Stimulated activated CD4-positive, alpha-beta T cell treated with anti-CD3 and anti-CD28 coated beads, Interleukin-2, amount 100 ng/mL, for 24 hours (primary cell): ENCODE measurements at places on chromosomes 11 and 22.

- DNase-seq: no peak
These were observed 99.8 kb downstream of the ARL14EP start for GRCh38 chr11:30422447-30423278.

GRCh38 chr11:65829459-65829858 is 4.3 kb upstream of the SNX32 start:
- DNase-seq: no peak

DNA sequence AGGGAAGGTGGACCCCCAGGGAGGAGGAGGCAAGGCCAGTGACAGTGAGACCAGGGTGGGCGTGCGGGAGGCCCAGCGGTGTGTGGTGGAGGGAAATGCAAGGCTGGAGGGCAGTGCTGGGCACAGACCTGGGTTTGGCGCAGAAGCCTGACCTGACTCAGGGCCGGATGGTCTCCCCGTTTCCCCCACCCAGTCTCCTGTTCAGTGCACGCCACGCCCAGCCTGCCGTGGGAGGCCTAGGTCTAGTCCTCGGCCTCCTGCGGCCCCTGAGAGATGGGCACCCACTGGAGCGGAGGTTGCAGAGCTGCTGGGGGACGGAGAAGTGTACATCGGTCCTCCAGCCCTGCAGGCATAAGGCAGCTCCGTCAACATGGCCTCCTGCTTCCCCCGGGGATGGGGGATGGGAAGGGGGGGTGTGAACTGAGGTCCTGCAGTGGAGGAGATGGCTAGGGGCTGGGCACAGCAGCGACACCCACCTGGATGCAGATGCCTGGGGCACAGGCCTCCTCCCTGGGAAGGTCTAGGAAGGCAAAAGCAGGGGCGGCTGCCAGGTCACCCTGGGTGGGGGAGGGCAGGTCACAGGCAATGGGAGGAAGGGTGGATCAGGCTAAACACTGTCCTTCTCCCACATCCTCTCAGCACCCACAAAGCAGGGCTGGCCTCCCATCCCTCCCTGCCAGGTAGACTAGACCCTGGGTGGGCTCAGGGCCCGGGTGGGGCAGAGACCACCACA is 15.9 kb downstream of the IL17REL start:
- DNase-seq: no peak

- DNase-seq: no peak
These were observed 1.2 kb upstream of the CDPF1 start for GRCh38 chr22:46251266-46251665.

- no peak for DNase-seq
These were observed 56.4 kb downstream of the CEP164 start for GRCh38 chr11:117384045-117384444.

DNA sequence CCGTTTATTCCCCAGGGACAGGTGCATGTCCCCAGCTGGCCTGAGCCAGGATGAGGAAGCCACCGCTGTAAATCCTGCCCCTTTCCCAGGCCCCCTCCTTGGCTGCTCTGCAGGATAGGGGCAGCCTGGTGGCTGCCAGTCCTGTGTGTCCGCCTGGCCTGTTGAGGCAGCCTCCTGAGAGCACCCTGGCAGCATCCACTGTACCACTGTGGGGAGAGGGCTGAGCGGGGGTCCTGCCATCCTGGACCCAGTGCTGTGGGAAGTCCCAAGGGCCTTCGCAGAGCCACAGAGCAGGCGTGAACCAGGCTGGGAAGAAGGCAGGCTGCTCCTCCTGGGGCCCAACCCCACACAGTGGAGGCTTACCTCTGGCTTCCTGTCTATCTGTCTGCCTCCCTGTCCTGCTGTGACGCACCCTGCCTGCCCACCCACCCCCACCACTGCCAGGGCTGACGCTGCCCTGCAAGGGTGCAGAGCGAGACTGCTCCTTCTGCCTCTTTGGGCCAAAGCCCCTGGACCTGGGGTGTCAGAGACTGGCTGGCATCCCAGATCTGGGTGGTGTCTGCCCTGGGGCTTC is 8.4 kb downstream of the KCTD17 start:
- DNase-seq: no peak

DNA sequence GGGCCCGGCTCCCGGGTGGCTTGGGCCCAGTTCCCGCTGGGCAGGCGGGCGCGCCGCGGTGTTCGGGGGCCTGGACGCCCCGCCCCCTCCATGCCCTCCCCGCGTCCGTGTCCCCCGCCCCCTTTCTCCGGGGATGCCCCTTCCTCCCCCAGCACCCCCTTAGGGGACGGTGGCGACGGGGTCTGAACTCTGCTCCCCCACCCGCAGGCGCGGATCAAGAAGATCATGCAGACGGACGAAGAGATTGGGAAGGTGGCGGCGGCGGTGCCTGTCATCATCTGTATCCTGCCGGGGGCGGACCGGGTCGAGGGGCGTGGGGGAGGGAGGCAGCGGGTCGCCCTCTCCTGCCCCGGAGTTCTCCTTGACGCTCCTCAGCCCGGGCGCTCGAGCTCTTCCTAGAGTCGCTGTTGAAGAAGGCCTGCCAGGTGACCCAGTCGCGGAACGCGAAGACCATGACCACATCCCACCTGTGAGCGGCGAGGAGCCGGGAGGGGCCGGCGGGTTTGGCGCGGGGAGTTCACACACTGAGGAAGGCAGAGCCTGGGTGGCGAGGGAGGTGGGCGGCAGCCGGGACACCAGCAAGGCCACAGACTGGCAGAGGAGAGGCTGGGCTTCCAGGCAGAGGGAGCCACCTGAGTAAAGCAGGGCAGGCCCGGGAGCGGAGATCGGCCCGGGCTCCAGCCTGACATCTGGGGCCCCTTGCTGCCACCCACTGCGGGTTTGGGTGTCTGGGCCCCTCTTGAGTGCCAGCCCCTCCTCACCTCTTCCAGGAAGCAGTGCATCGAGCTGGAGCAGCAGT is 546 bp downstream of the DRAP1 start:
- peak; percentile 67 for DNase-seq

- DNase-seq: no peak
These were observed 62.7 kb downstream of the DBX1 start for GRCh38 chr11:20097319-20098221.

DNA sequence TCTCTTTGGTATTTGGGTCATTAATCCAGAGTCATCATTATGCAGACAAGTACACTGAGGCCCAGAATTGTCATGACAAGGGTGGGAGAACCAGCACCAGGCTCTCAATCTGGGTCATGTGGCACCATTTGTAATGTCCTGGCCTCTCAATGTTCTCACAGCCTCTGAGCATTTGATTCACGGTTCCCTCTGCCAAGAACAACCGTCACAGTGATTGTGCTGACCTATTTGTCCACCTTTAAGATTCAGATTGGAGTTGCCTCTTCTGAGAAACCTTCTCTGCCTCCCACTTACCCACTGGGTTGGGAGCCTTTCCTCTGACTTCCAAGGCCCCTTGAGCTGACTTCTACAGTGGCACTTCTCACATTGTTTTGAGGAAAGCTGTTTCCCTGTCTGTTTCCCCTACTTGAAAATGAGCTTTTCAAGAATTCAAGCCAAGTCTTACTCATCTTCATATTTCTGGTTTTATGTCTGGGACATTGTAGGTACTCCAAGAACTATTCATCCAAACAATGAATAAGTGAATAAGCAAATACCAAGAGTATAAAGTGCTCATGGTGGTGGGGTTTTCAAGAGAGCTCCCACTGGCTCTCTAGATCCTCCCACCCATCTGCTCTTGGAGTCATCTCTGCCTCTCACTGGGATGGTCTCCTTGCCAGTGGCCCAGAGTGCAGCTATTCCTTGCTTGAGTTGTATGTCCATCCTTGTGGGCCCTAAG is 126.4 kb upstream of the E2F8 start:
- DNase-seq: no peak

DNA sequence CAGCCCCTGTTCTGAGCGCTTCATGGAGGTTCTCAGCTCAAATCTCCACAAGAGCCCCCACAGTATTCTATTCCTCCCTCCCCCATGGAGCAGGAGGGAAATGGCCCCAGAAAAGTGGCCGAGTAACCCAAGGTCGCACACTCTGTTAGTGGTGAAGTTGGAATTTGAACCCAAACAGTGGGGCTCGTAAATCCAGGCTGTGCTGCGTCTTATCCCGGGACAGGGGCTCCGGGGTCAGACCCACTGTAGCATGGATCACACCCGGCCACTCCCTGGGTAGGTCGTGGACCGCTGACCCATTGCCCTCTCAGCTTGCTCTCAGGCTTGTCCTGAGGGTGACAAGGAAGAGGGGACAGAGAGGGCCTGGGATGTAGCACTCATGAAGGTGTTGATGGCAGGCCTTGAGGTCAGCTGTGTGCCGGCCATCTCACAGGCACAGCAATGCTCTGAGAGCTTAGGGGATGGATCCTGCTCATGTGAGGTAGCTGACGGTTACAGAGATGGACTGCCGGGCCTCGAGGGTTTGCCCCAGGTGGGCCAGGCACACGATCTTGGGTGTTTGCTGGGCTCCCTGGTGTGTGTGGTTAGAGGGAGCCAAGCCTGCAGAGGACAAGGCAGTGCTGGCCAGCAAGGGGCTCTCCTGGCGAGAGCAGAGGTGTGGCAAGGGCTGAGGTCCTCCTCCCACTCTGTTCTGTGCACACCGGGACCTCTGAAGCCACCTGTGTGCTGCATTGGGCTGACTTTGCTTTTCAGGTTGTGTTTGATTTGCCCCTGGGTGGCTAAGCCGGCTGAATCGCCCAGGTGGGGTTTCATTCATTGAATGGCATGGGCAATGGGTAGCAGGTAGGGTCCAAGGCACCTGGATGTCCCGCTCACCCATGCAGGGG is 2.3 kb upstream of the FGF19 start:
- no peak for DNase-seq

DNA sequence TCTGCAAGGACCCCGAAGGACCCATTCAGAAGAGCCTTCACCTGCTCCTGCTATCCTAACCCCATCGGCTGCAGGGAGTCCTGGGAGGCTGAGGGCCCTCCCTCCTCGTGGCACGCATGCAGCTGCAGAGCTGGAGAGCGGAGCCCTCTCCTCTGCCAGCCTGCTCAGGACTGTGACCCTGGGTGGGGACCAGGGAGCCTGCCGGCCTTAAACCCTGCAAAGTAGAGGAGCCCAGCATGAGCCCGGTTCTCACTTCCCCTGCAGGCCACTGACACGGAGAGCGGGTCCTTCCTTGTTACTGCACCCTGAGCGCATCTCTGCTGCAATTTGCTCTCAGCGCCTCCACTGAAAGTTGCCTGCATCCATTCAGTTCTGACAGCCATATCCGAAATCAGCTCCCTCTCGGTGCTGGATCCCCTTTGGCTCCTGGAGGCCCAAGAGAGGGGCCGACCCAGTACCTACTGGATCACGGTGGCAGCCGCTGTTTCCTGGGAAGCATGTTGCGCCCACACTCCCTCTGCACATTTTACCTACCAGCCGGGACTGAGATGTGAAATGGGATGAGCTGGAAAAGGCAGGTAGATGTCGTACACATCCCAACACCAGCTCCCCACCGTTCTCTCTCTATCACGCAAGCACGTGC is 312.1 kb downstream of the NTM start:
- no peak for DNase-seq

GRCh38 chr22:43217285-43218030 is 30.5 kb upstream of the TTLL12 start:
- no peak for DNase-seq

GRCh38 chr22:49049691-49050090 is 778.0 kb downstream of the BRD1 start:
- no peak for DNase-seq

DNA sequence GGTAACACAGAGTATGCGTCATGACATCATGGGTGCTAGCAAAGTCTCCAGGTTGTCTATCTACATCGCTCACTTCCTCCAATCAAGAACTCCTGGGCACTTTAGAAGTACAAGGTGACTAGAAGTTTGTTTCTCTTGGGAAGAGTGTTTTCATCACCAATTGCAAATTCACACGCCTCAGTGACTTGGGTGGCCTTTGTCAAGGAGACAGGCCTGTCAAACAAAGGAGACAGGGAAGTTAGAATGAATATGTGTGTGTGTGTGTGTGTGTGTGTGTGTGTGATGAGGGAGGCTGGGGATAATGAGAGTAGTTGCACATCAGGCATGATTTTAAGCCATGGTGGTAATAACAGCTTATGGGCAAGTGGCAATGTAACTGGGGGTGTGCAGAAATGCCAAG is 953.2 kb downstream of the OPCML start:
- DNase-seq: no peak

GRCh38 chr11:61507962-61508861 is at the start of gene LRRC10B:
Gene LRRC10B, plus strand, starts transcription at chr11:61508749. Its CDS starts 250 bp downstream, at chr11:61508999.
- DNase-seq: peak; percentile 61

DNA sequence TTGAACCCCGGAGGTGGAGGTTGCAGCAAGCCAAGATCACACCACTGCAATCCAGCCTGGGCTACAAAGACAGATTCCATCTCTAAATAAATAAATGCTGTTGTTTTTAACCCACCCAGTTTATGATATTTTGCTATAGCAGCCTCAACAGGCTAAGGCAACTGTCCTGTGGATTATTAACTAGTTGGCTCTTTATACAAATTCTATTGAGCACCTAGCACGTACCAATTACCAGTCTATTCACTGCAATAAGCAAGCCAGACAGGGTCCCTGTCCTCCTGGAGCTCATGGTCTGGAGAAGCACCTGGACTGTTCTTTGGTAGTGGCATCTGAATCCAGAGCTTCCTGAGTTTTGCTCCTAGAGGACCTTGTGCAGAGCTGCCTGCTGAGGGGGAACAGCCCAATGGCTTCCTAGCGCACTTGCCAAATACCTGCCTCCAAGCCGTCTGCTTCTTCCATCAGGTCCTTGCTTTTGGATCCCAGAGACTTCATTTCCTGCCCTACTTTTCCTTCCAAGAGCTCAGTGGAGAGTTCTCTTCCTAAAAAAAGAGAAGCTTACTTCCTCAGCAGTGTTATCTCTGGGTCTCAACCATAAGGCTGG is 49.9 kb upstream of the MICAL2 start:
- no peak for DNase-seq

GRCh38 chr22:24952837-24953383 is 394 bp downstream of the KIAA1671 start:
- no peak for DNase-seq

DNA sequence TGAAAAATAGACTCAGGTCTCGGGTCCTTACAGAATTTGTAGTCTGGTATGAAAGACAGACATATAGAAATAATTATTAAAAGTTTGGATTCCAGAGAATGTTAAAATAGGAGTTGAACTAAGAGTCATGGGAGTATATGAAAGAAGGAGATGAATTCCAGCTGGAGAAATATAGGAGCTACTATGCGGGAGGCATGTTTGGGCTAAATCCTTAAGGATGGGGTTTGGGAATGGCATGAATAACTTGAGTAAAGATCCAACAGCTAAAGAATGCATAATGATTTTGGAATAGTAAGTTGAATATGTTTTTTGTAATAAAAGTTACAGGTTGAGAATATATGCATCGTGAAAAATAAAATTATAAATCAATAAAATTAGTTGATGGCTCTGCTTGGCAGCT is 129.4 kb upstream of the SLC5A12 start:
- no peak for DNase-seq

GRCh38 chr11:110366291-110366690 is 63.5 kb upstream of the FDX1 start:
- DNase-seq: no peak
